ENCODE measurements at places on chromosomes 16 and 17.

GRCh38 chr17:39002991-39003715, 36.0 kb upstream of the FBXO47 start:
- DNase-seq, result peak; percentile 33

DNA sequence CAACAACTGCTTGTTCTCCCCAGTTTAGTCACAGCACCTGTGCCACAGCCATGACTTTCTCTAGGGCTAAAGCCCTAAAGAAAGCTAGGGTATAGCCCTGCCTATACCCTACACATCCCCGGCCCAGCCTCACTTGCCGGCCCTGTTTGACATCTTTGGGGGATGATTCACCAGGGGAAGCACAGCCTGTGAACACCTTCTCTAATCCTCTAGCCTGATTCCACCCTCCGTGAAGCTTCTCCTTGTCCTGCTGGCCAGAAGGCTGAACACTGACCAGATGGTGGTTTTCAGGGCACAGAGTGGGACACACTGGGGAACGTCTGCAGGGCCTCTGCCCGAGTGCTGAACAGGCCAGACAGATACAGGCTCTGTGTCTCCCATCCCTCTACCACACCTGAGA, 6.0 kb downstream of the CLEC16A start:
- no peak for DNase-seq

DNA sequence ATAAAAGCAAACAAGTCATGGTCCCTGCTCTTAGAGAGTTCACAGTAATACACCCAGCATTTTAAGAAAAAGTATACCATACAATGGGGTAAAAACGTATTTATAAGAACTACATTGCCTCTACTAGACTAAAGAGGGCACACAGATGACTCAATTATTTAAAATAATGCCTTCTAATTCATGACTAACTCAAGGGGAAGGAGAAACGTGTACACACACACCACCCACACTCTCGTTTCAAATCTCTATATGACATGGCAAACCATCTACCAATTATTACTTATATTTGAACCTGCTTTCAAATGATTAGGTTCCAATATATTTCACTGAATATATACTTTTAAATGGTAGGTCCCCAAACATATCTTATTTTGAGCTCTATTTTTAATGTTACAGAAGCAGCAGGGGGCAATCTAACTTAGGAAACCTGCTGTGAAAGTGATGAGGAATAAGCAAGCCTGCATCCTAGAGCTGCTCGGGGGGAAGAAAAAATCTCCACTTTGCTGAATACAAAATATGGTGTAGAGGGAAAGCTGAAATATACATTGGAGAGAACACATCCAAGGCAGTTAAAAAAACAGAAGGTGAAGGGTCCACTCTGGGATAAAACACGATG, 232.4 kb upstream of the PSMD7 start:
- no peak for DNase-seq

GRCh38 chr17:74368341-74369081, 1.2 kb downstream of the GPR142 start:
- DNase-seq, result peak; percentile 59

- no peak for DNase-seq
Measured at GRCh38 chr17:81656118-81656743, at the start of gene PDE6G. Gene PDE6G (minus strand): TSS chr17:81656542. CDS start chr17:81653305, 3,237 bp downstream.
